ENCODE measurements at places on chromosomes 7 and 10. TPM values are rescaled to one million over a fixed set of nuclear protein-coding genes. Genes with fewer than 3 reads are reported as not detected.

MSMB gene
- total RNA-seq, result not detected

- no peak for DNase-seq
- H3K4me1 ChIP-seq, result no peaks in the 10 kb centered on the region
- H3K27ac ChIP-seq, result no peak overlapping the region
- no peak overlapping the region for H3K4me3 ChIP-seq
Measured at GRCh38 chr7:16171928-16172327, 249.4 kb downstream of the CRPPA start.

LGI1 gene
- not detected for total RNA-seq

DNA sequence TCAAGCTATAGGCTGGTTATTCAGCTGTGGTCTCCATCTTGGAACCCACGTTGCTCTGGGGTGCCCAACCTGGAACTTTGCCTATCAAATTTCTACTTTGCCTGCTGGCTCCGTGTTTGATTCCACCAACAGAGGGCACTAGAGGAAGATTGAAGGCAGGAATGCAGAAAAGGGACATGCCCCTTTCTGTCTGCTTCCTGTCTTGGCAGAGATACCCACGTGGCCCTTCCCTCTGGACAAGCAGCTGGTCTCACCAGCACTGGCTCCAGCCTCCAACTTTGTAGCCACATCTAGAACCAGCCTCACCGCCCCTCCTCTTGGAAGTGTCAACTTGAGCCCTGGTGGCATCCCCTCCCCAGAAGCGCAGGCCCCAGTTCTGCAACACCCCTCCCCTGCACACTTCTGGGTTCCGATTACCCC, 52.1 kb upstream of the ZNF438 start:
- no peak overlapping the region for H3K27ac ChIP-seq
- H3K4me3 ChIP-seq, result no peak overlapping the region
- no peaks in the 10 kb centered on the region for H3K27me3 ChIP-seq
- DNase-seq, result peak; percentile 32

DNA sequence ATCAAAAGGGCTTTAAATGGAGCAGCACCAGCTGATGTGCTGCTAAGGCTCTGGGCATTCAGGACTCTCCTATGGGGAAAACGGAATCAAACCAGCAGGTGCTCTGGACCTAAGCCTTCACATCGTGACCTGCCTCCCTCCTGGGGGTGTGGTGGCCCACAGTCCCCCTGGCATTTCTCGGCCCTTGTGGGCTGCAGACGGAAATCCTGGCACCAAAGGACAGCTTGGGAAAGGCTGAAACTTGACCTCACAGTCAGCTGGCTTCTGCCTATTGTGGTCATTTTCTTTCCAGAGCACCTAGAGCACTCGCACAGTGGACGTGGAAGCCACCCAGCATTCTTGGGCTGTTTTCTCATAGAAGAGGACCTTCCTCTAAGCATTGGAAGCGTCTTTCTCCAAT, 74.8 kb downstream of the TPST1 start:
- H3K27ac ChIP-seq, result no peak overlapping the region

- H3K4me3 ChIP-seq, result no peak overlapping the region
- no peaks in the 10 kb centered on the region for H3K36me3 ChIP-seq
- DNase-seq, result no peak
Measured at GRCh38 chr7:156475666-156476065, 164.9 kb upstream of the RNF32 start.

DNA sequence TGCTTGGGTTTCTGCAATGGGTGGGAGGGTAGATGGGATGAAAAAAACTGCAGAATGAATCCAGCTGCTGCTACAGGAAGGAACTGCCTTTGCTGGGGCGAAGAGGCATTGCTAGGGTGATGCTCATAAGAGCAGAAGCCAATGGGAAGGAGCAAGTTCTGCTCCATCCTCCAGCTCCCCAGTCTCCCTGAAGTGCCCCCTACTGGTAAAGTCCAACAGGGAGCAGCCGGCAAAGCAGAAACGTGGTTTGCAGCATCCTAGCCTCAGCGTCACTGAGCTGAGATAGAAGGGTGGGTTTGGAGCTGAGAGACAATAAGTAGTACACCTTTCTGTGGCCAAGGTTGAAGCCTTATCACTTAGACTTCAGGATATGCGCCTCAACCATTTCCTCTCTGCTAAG, 220.5 kb downstream of the CCSER2 start:
- no peaks in the 10 kb centered on the region for H3K36me3 ChIP-seq
- no peaks in the 10 kb centered on the region for H3K27me3 ChIP-seq
- no peak overlapping the region for H3K4me3 ChIP-seq
- DNase-seq, result no peak
- no peak overlapping the region for H3K27ac ChIP-seq

GRCh38 chr10:126459878-126460481, 71.7 kb upstream of the ADAM12 start:
- no peak overlapping the region for H3K4me3 ChIP-seq
- no peak for DNase-seq
- no peaks in the 10 kb centered on the region for H3K27me3 ChIP-seq

DNA sequence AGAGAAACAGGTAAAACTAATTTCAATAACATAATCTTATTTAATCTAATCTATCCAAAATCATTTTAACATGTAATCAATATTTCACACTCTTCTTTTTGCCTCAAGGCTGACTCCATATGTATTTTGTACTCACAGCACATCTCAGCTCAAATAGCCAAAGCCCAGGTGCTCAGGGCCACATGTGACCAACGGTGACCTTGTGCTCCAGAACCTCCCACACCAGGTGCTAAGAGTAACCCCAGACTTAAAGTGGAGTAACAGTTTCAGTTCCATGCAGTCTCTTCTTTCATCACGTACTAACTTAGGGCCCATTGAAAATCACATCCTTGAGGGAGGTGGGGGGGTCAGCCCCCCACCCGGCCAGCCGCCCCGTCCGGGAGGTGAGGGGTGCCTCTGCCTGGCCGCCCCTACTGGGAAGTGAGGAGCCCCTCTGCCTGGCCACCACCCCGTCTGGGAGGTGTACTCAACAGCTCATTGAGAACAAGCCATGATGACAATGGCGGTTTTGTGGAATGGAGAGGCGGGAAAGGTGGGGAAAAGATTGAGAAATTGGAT, 47.3 kb downstream of the NCAPG2 start:
- H3K4me1 ChIP-seq, result no peaks in the 10 kb centered on the region
- no peaks in the 10 kb centered on the region for H3K36me3 ChIP-seq
- H3K27ac ChIP-seq, result no peak overlapping the region
- H3K27me3 ChIP-seq, result no peaks in the 10 kb centered on the region
- no peak overlapping the region for H3K4me3 ChIP-seq

ANKRD30A gene
- not detected for total RNA-seq

IL2RA gene
- 1.1 TPM for total RNA-seq

GRCh38 chr7:40717242-40717641, 582.4 kb downstream of the SUGCT start:
- H3K36me3 ChIP-seq, result no peaks in the 10 kb centered on the region
- DNase-seq, result peak; percentile 14
- H3K27me3 ChIP-seq, result no peaks in the 10 kb centered on the region
- no peak overlapping the region for H3K4me3 ChIP-seq
- H3K27ac ChIP-seq, result no peak overlapping the region

GRCh38 chr10:115857856-115858255, 415.1 kb downstream of the GFRA1 start:
- H3K36me3 ChIP-seq, result no peaks in the 10 kb centered on the region
- no peaks in the 10 kb centered on the region for H3K27me3 ChIP-seq
- H3K4me1 ChIP-seq, result no peaks in the 10 kb centered on the region
- H3K4me3 ChIP-seq, result no peak overlapping the region

- H3K4me1 ChIP-seq, result peaks cover 3% of the 10 kb centered on the region
- no peak for DNase-seq
- H3K4me3 ChIP-seq, result no peak overlapping the region
- H3K36me3 ChIP-seq, result no peaks in the 10 kb centered on the region
- no peaks in the 10 kb centered on the region for H3K27me3 ChIP-seq
Measured at GRCh38 chr10:104127411-104127810, 5.4 kb downstream of the SFR1 start.

HIP1 gene
- 20.1 TPM for total RNA-seq

DNA sequence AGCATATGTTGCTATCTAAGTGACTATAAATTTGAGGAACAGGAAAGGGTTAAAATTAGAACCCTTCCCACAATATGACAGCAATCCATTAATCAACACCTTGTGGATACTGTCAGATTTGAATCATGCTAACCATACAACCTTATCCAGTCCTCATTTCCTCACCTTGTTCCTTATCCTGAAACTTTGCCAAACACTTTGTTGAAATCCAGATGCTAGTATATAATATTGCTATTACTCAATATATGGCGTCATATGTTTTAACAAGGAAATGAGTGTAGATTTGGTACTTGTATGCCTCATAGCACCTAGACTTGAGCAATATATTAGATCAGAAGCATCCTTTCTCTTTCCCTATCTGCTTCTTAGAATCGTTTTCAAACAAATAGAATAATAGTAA, 66.3 kb upstream of the SLC25A13 start:
- H3K4me1 ChIP-seq, result no peaks in the 10 kb centered on the region
- no peaks in the 10 kb centered on the region for H3K27me3 ChIP-seq
- H3K27ac ChIP-seq, result peak overlapping the region; percentile 9
- H3K4me3 ChIP-seq, result no peak overlapping the region
- DNase-seq, result no peak

SLC26A5 gene
- 6.0 TPM for total RNA-seq

DNA sequence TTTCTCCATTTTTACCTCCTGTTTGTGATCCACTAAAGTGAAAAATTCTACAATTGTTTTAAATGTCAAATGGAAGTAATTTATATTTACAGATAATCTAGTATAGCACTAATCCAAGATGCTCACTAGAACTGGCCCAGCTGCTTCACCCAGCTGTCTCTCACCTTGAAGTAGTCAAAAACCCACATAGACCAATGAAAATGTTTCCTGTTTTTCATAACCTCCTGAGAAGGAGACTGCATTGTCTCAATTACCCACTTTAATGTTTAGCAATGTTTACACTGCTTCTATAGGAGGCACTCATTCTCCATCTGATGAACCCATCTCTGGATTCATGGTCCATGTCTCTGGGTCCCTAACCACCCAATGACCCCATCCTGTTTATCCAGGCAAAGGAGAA, 56.1 kb upstream of the ADO start:
- no peak for DNase-seq
- no peaks in the 10 kb centered on the region for H3K4me1 ChIP-seq
- H3K4me3 ChIP-seq, result no peak overlapping the region

- peak; percentile 79 for DNase-seq
- H3K4me1 ChIP-seq, result peaks cover 15% of the 10 kb centered on the region
- no peaks in the 10 kb centered on the region for H3K36me3 ChIP-seq
- H3K27ac ChIP-seq, result peak within 1 kb of the TSS; percentile 77
- H3K27me3 ChIP-seq, result no peaks in the 10 kb centered on the region
Measured at GRCh38 chr7:50449881-50450589, at the start of gene FIGNL1. Gene FIGNL1, minus strand, starts transcription at chr7:50450350. Its CDS starts 3,063 bp downstream, at chr7:50447287.

DNA sequence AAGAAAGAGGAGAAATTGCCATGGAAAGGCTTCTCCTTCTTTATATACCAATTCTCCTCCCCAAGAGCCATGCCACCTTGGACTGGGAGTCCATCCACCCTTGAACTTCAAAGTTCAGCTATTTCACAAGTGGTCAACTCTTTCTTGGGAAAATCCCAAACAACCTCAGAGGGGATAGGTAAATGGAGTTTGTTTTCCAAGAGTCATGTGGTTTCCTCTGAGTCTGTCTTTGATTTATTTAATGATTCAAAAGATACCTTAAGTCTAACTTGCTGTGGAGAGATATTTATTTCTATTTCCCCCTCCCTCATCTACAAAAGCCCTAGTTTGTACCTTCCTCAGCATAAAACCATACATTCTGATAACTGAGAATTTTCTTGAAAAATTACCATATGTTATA, 758.6 kb upstream of the IGFBP3 start:
- H3K27ac ChIP-seq, result no peak overlapping the region
- no peaks in the 10 kb centered on the region for H3K27me3 ChIP-seq
- H3K4me3 ChIP-seq, result no peak overlapping the region
- H3K4me1 ChIP-seq, result no peaks in the 10 kb centered on the region
- no peaks in the 10 kb centered on the region for H3K36me3 ChIP-seq

DNA sequence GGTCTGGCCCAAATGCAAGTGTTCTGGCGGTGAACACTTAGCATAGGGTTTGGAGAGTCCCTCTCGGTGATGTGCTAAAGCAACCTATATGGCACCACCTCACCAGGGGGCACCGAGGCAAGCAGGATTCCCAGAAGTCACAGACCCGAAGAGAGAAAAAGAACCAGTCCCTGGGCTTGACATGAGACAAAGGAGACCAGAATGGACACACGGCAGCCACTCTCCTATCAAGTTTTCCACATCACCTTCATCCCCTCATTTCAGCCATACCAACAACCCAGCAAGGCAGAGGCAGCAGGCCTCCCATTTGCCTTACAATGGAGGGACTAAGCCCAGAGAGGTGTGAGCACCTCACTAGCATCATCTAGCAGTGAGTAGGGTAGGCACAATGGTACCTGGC, 19.7 kb downstream of the GPRIN2 start:
- peaks cover 6% of the 10 kb centered on the region for H3K27me3 ChIP-seq
- peaks cover 25% of the 10 kb centered on the region for H3K4me1 ChIP-seq
- no peak overlapping the region for H3K4me3 ChIP-seq
- peak; percentile 5 for DNase-seq
- H3K36me3 ChIP-seq, result no peaks in the 10 kb centered on the region

MUC3A gene
- 233 TPM for total RNA-seq

GRCh38 chr10:12214093-12214492, 18.1 kb downstream of the CDC123 start:
- peak overlapping the region; percentile 34 for H3K27ac ChIP-seq
- no peak overlapping the region for H3K4me3 ChIP-seq
- no peaks in the 10 kb centered on the region for H3K27me3 ChIP-seq
- peak; percentile 36 for DNase-seq
- H3K4me1 ChIP-seq, result peaks cover 18% of the 10 kb centered on the region

GRCh38 chr7:3578399-3578798, 277.3 kb downstream of the SDK1 start:
- no peak overlapping the region for H3K4me3 ChIP-seq
- no peak for DNase-seq
- H3K27me3 ChIP-seq, result no peaks in the 10 kb centered on the region
- H3K36me3 ChIP-seq, result no peaks in the 10 kb centered on the region
- H3K27ac ChIP-seq, result no peak overlapping the region

FXYD4 gene
- total RNA-seq, result not detected

GRCh38 chr10:100562008-100562672, 26.4 kb downstream of the HIF1AN start:
- peak; percentile 75 for DNase-seq
- H3K27me3 ChIP-seq, result peaks cover 55% of the 10 kb centered on the region
- no peaks in the 10 kb centered on the region for H3K36me3 ChIP-seq
- H3K4me3 ChIP-seq, result no peak overlapping the region

DNA sequence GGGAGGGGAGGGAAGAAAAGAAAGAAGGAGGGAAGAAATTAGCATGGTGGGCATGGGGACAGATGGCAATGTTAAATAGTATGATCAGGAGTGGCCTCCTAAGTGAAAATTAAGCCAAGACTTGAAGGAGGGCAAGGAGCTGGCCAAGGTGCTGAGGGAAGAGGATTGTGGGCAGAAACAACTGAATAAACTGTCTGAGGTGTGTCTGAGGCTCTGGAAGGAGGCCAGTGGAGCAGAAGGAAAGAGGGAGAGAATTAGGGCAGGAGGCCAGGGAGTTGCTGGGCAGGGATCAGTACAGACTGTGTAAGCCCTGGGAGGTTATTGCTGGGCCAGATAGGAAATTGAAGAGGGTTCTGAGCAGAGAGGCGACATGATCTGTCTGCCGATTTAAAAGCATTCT, 40.6 kb upstream of the VKORC1L1 start:
- peak; percentile 12 for DNase-seq
- H3K4me3 ChIP-seq, result no peak overlapping the region
- H3K27me3 ChIP-seq, result no peaks in the 10 kb centered on the region
- H3K27ac ChIP-seq, result no peak overlapping the region
- H3K36me3 ChIP-seq, result no peaks in the 10 kb centered on the region
- no peaks in the 10 kb centered on the region for H3K4me1 ChIP-seq

Data from transverse colon (tissue), 4 donors.